ENCODE measurements at places on chromosomes 5 and 9. TPM values are rescaled to one million over a fixed set of nuclear protein-coding genes. Genes with fewer than 3 reads are reported as not detected.

DNA sequence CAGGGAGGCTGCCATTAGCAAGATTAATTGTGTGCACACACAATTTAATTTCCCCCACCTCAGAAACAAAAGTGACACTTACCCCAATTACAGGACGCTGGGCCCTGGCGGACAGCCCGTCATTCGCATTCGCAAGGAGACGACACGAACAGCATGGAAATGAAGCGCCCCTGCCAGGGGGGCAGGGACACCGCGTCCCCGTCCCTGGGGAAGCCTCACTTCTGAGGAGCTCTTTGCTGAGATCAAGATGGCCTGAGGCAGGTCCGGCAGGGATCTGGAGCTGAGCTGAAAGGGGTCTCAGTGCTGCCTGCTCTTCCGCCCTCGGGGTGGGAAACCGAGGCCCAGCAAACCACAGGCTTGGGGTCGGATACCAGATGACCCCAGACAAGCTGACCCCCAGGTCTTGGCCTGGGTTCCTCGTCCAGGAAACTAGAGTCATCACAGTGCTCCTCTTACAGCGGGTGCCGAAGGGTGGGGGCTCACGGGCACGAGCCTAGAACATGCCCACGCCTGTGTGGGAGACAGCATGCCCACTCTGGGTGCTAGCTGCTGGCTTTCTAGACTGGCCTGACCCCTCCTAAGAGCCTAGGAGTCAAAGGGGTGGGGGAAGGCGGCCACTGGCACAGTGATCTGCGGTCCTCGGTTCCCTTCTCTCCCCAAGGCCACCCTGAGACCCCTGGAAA lies 103.2 kb downstream of the VAV2 start:
- DNase-seq = no peak

- peak; percentile 33 for DNase-seq
These were observed 61.3 kb downstream of the DROSHA start for GRCh38 chr5:31470608-31471007.

GRCh38 chr5:98986587-98986986 lies 57.8 kb upstream of the CHD1 start:
- no peak for DNase-seq

DNA sequence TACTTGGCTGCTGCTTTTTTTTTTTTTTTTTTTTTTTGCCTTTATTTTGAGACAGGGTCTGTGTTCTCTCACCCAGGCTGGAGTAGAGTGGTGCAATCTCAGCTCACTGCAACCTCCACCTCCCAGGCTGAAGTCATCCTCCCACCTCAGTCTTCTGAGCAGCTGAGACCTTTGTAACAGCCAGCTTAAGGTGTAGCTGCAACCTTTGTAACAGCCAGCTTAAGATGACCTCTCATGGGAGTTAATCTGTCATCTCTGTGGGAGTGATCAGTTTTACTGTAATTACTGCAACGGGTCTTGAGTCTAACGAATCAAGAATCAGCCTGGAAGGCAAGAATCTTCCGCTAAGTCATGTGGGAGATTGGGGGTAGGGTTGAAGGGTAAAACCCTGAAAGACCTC lies 31.6 kb upstream of the SNX2 start:
- DNase-seq = no peak

DNA sequence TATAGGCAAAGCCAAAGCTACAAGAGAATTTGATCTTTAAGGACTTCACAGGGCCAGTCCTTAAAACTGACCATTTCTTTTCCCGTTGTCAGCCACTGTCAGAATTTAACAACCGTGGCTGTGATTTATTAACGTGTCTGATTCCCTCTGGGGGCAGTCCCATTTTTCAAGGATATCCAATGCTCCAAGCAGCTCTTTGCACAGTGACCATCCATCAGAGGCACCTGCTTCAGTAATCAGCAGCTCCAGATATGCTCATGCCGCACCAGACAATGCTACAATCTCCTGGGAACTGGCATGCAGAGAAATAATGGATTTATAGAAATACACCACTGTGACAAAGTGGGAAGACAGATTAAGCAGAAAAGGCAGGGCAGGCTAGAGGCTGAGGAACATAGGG lies 163.3 kb upstream of the PPP1R2B start:
- no peak for DNase-seq

GRCh38 chr9:134732392-134733110 lies 90.9 kb downstream of the COL5A1 start:
- DNase-seq = no peak

ZNF474 gene
- total RNA-seq = not detected

NEUROG1 gene
- not detected for total RNA-seq

SPATA31C1 gene
- total RNA-seq = not detected

DNA sequence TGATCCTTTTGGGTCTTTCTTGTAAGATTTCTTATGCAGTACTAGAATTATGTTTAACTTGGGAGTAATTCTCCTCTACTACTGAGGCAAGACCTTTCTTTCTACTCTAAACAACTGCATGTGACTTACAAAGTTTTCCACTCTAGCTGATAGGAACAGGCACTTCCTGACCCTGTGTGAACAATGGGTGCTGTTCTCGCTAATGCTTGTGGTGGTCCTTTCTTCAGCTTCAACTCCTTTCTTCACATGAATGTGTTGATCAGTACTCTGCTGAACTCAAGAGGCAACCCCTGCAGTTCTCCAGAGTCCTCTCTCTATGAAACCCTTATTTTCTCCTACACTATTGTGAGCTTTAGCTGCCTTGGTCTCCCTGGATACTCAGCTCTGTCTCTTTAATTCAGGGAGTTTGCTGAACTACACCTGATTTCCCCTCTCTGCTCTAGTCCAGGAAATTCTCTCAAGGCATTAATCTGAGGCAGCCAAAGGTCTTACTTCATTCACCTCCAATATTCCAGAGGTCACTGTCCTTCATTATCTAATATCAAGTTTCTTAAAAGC lies 484.6 kb upstream of the PIK3R1 start:
- DNase-seq = no peak

GABRA1 gene
- not detected for total RNA-seq

GRM6 gene
- total RNA-seq = not detected

SOX30 gene
- total RNA-seq = not detected

- peak; percentile 41 for DNase-seq
These were observed 4.9 kb downstream of the MRPL22 start for GRCh38 chr5:154945695-154946301.

SLCO6A1 gene
- not detected for total RNA-seq

RAB14 gene
- total RNA-seq = 34.8 TPM

- no peak for DNase-seq
These were observed 5.5 kb upstream of the STOML2 start for GRCh38 chr9:35108461-35108860.

DNA sequence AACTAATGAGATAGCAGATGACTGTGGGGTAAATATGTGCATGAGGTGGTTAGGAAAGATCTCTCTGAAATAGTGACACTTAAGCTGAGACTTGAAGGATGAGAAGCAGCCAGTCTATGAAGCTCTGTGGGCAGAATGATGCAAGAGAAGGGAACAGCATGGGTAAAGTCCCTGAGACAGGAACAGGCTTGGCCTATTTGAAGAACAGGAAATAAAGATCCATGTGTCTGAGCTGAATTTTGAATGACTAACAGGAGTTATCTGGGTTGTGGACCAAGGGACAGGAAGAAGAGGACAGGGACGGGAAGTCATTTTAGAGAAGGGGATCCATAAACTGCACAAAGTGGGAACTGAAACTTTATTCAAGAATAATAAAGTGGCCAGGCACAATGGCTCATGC lies 25.6 kb upstream of the HMGCS1 start:
- no peak for DNase-seq

DNA sequence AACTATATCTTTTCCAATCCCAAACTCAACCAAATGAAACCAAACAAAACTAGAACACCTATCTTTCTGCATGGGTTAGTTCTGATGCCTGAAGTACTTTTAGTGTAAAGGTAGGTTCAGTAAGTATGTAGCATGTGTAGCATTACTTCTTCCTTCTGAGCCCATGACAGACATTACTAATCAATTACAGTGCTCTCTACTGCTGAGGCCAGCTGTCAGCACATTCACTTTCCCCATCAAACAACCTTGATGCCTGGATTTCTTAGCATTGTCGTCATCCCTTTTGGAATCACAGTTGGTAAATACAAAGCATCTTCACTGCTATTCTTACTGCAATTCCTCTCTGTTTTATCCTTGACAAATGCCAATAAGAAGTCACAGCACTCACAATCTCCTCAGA lies 103.2 kb downstream of the PTTG1 start:
- no peak for DNase-seq

PRR16 gene
- total RNA-seq = 10.3 TPM

DNA sequence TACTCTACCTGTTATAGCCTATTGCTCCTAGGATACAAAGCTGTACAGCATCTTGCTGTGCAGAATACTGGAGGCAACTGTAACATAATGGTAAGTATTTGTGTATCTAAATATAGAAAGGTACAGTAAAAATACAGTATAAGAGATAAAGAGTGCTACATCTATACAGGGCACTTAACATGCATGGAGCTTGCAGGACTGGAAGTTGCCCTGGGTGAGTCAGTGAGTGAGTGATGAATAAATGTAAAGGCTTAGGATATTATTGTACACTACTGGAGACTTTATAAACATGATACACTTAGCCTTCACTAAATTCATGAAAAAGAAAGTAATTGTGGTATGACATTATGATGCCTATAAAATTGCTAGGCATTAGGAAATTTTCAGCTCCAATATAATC lies 65.5 kb upstream of the OSMR start:
- no peak for DNase-seq

DNA sequence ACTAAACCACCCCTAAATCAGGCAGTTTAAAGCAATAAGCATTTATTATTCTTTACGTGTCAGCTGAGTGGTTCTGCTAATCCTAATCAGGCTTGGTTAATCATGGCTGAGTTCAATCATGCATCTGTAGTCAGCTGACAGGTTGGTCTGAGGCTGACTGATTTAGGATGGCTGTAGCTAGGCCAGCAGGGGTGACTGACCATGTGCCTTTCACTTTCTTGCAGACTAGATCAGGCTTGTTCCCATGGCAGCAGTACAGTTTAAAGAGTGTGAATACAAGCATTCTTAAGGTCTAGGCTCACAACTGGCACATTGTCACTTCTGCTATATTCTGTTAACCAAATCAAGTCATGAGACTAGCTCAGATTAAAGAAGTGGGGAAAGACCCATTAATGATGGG lies 16.1 kb upstream of the MPDZ start:
- no peak for DNase-seq

DNA sequence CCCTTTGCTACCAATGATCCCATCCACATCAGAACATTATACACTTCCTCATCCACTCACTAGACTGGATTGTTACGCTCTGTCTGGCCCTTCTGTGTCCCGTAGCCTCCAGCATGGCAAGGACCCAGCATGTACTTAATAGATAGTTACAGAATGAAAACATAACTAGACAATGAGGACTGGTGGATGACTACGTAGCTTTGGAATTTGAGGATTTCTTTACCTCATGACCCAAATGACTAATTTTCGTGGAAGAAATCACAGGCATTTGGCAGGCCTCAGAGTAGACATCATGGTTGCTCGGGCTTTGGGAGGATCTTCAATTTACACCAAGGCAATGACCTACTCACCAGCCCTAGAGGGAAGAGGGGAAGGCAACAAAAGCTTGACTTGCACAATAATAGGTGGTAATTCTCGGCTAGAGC lies 299.8 kb downstream of the TLE1 start:
- peak; percentile 61 for DNase-seq

DNA sequence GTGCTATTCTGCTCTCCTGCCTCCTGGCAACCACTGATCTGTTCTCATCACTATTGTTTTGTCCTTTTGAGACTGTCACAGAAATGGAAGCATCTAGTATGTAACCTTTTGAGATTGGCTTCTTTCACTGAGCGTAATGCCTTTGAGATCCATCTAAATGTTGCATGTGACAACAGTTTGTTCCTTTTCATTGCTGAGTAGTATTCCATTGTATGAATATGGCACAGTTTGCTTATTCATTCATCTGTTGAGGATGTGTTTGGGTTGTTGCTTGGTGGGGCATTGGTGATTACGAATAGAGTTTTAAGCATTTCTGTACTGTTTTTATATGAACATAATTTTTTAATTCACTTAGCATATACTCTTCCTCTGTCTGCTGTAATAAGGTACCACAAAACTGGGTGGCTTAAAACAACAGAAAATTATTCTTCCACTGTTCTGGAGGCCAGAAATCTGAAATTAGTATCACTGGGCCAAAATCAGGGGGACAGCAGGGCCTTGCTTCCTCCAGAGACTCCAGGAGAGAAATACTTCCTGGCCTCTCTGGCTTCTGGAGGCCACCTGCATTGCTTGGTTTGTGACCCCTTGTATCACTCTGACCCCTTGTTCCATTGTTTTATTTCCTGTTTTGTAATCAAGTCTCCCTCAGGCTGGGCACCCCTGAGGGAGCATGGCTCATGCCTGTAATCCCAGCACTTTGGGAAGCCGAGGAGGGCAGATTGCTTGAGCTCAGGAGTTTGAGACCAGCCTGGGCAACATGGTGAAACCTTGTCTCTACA lies 53.0 kb downstream of the EXOSC2 start:
- DNase-seq = no peak

GRCh38 chr5:72767289-72768010 lies 49.0 kb upstream of the TNPO1 start:
- DNase-seq = peak; percentile 12

- no peak for DNase-seq
These were observed 31.1 kb downstream of the SEMA6A start for GRCh38 chr5:116543501-116543900.

- no peak for DNase-seq
These were observed 433.5 kb downstream of the CDH18 start for GRCh38 chr5:19554524-19554923.

- no peak for DNase-seq
These were observed 4.7 kb upstream of the PTGS1 start for GRCh38 chr9:122366074-122366660.

GRCh38 chr9:131747352-131747751 lies 7.5 kb upstream of the RAPGEF1 start:
- DNase-seq = peak; percentile 82

- peak; percentile 73 for DNase-seq
These were observed 436.5 kb upstream of the SLC30A5 start for GRCh38 chr5:68657055-68657961.

DNA sequence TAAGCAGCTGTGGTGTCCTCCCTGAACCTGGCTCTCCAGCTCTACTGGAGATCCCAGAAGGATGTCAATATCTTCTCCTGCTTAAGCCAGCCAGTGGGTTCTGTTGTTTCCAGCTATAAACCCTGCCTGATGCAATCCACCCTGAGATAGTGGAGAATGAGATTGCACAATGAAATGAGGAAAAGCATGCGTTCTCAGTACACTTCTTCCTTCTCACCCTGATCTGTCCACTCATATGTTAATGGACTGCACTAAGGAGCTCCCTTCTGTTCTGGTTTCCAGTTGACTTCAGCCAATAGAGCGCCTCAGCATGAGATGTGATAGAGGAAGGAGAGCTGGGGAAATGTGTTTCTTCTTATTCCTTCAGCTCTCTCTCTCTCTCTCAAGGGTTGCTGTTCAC lies 40.0 kb upstream of the CDH6 start:
- DNase-seq = no peak

DNA sequence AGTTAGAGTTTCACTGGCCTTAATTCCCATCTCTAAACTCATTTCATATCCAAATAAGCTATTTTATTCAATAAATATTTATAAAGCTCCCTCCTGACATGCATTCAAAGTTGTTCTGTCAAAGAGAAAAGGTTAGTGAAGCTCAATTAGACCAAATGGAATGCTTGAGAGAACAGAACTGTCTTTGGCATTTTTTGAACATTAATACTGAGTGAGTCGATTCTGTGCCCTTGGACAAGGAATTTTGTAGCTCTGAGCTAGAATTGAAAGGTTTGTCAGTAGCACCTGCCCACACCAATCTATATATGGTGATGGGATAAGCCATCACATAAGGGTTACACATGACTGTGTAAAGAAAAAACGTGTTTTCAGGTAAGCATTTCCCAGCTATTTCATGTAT lies 631.2 kb upstream of the CCNG1 start:
- no peak for DNase-seq

Data from stomach (tissue), 19 donors.